ENCODE measurements at places on chromosomes 2 and 18.

- DNase-seq: no peak
These were observed 88.6 kb upstream of the RPE start for GRCh38 chr2:209913786-209914345.

- no peak for DNase-seq
These were observed 51.5 kb downstream of the FHOD3 start for GRCh38 chr18:36348971-36349417.

DNA sequence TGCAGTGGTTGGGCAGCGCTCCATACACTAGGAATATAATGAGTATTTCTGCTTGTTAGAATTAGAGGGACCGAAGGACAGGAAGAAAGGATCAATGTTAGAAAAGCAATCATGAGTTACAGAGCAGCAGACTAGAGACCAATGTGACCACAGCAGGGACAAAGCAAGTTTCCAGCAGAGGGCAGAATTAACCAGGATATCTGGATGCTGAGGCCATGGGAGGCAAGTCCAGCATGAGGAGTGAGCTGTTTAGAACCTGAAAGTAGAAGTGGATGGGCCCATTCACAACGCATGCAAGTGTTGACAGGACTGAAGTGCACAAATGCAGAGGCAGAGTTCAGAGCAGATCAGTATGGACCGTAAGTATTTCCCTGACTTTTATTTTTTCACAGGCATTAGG, 910.4 kb upstream of the GYPC start:
- DNase-seq: peak; percentile 34

DNA sequence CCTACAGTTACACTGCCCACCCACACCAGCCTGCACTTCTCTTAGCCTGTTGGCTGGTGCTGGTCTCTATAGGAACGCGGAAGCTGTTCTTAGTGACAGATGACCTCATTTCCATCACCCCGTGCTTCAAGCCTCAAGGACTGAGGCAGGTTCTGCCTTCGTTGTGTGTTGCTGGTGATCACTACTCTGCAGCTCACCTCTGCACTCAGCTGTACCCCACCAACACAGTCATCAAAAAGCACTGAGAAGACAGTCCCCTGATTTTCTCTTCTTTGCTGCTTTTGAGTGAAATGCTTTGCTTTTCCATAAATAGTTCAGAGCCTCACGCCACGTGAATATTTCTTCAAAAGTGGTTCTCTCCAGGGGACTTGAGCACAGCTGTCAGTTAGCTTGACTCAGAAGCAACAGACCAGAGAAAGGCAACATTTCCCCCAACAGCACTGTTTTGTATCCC, 225.7 kb upstream of the CCDC150 start:
- DNase-seq: no peak

GRCh38 chr18:23658285-23658684, 4.4 kb downstream of the ANKRD29 start:
- no peak for DNase-seq

- DNase-seq: no peak
These were observed 16.9 kb upstream of the RHBDD1 start for GRCh38 chr2:226818930-226819329.

- no peak for DNase-seq
These were observed 162.6 kb downstream of the PAX3 start for GRCh38 chr2:222136106-222136630.

GRCh38 chr18:76619621-76620315, 124.7 kb upstream of the ZNF516 start:
- DNase-seq: no peak

DNA sequence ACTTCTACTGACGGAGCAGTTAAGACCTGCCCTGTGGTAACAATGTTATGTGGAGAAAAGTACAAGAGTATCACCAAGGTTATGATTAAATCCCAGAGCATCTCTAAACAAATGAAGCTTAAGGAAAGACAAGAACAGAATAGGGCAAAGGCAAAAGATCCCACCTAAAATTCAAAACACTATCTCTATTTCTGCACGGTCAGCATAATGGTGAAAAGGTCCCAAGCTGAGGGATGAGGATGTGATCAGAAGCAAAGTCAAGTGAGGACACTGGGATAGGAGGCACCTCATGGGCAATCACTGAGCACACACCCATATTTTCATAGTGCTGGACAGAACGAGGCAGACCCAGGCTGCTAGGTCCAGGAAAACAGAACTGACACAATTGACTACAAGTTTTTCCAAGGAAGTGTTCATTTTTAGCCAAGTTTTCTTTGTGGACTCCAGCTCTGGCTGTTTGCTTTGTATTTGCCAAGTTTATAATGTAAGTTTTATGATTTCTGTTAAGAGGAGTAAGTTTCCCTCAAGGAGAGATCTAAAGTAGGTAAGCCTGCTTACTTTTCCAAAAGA, 77.8 kb downstream of the NCKAP5 start:
- DNase-seq: no peak

GRCh38 chr2:53460347-53460746, 307.3 kb upstream of the CHAC2 start:
- DNase-seq: peak; percentile 40

DNA sequence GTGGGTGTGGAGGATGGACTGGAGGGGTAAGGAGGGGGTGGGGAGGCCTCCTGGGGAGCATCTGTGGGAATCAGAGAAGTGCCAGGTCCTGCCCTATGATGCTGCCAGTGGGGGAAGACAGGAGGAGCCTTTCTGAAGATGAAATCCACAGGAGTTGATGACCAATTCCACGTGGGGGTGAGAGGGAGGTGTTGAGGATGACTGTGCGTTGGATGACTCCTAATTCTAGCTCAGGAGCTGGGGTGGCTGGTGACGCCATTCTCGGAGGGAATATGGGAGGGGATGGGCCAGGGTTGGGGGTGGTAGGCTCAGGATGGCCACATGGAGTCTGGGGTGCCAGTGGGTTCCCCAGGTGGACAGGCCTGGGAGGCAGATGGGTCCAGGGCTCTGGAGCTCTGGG, 32.3 kb downstream of the EMX1 start:
- DNase-seq: peak; percentile 8

DNA sequence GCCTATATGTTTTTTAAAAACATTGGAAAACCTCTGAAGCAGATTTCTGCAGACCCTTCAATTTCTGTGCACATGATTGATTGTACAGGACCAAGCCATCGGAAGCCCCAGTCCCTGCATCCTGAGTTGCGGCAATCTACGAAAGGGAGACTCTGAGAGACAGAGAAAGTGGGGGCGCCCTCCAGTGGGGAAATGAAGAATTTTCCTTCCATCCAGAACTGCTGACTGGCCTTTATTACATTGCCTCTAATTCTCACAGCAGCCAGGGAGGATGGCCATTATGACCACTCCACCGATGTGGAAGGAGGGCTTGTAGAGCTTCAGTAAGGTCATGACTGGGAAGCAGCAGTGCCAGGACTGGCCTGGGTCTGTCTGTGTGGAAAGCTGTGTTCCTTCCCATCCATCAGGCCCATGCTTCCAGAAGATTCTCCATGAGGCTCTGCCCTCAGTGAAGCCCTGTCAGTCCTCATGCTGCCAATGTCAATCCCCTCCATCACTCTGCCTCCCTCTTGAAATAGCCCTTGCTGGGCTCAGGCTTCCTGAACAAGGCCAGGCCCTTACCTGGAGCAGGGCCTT, 20.0 kb upstream of the RESP18 start:
- peak; percentile 51 for DNase-seq

DNA sequence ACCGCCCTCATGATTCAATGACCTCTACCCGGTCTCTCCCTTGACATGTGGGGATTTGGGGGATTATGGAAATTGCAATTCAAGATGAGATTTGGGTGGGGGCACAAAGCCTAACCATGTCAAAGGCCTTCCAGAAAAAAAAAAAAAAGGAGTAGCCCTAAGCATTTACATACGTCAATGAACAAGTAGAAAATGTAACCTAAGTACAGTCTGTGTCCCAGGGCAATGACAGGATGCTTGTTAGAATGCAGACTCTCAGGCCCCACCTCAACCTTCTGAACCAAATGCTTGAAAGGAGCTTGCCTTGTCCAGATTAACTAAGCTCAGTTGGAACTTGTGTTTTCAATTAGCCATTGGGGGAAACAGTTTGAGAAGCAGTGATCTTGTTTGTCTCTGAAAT, 802.1 kb downstream of the CPS1 start:
- no peak for DNase-seq

DNA sequence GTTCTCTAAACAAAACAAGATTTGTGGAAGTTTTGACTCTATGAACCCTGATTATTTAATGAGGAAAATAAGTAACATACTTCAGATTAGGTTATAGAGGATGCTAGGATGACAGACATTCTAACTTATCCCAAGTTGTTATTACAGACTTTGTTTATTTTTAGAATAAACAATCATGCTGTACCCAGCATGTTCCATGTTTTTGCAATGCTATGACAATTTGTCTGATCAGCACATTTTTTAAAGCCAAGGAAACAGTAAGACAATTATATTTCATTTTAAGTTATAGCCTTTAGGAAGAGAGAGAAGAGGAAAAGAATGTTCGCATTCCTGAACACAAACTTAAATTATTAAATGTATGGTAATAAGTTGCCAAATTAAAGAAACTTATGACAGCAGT, 119.8 kb downstream of the KYNU start:
- DNase-seq: no peak

DNA sequence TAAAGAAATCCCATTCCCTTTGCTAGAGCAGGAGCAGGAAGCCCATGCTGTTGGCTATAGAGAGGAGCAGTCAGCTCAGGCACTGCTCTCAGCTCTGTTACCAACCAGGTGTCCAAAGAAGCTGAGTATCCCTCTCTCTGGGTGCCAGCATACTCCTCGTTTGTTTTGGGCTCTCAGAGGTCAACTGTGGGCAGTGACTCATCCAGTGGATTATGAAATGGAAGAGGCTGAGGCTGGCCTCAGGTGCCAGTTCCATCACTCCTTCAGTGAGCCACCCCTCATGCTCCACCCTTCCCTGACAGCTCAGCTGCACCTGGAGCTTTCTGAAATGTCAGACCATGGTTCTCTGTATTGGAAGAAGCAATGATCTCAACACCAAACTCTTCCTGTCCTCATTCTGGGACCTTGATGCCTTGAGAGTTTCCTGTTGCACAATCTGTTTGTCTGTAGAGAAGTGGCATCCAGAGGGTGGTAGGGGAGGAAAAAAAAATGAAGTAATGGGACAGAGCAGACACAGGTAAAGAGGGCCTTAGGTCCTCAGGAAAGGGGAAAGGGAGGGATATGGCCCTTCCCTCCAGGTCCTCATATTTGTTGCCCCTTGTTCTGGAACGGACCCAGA, 31.2 kb upstream of the EN1 start:
- no peak for DNase-seq

DNA sequence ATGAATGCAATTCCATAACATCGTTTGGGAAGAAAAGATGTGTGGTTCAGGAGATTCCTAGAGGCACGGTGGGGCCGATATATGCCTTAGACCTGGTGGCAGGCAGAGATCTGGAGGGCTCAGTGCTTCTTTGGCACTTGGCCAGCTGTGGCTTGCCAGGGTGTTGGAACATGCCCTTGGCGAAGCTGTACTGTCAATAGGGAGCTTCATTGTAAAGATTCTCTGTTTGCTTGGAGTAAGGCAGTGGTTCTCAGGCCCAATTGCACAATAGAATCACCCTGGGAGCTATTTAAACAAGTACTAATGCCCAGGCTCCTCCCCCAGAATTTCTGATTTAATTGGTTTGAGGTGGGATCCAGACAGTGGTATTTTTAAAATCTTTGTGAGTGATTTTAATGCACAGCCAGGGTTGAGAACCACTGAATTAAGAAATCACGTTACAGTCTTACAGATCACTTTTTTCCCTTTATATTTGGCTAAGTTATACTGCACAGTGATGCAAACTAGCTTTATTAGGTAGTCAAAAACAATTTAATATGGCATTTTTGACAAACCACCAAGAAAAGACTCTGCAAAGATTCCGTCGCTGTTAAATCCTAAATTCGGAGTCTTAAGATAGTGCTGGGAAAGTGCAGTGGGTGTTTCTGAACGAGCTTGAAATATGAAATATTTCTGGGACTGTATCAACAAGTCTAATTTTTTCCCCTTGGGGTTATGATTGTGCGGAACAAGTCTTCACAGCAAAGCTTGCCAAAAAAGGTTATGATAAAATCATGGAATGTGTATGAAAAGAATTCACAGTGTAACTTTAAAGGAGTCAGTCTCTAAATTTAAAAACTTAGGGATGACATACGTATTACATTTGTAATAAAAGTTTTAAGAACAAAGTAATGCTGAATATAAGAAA, 78.0 kb downstream of the CRIM1 start:
- DNase-seq: no peak

- no peak for DNase-seq
These were observed 633.1 kb downstream of the ARHGAP15 start for GRCh38 chr2:143762176-143762928.

DNA sequence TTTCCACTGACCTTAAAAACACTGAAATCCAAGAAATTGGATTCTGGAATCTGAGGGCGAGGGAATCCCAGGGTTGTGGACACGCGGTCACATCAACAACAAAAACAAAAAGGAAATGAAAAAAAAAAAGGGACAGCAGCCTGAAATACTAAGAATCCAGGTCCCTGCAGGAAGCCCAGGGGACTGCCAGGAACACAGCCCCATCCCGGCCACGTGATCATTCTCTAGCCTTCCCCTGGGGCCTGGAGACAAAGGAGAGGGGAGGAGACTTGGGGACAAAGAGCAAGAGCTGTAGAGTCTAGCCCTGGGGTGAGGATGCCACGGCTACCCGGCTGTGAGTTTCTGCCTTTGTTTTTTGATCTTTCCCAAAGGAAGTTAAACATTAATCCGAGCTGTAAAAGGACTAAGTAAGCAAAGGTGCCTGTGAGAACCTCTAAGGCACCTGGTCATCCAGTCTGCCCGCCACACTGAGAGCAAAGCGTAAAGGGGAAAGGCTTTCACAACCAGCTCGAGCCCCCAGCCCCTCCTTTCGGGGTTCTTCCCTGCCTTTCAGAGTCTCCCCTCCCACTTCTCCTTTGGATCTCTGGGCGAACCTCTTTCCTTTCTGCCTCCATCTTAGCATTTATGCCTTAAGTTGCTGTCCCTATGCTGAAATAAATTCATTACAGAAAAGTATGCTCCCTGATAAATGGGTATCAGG, 57.9 kb upstream of the MSH2 start:
- DNase-seq: peak; percentile 36

DNA sequence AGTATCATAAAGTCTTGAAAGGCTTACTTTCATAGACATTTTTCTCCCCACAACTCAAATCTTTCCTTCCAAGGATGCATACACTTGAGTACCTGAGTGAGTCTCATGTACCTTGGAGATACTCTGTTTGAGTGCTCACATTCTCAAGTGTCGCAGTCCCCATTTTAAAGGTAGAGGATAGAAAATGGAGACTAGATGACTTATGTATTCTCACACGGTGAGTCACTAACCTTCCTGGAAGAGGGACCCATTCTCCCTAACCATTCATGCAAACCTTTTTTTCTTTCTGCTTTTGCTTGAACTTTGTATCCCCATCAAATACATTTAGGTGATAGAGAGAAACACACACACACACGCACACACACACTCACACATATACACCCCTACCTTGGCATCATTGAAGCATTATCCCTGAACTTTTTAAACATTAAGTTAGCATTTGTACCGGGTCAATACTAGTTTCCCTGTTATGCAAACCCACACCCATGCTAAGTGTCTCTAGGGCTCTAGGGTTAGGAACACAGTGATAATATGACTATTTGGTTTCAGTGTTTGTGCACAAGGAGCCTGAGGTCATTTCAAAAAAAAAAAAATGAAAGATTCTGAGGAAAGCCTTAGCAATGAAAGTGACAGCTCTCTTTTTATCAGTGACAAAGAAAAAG, 236.2 kb downstream of the IKZF2 start:
- no peak for DNase-seq
